A549 treated with RU486 at 1 μM for 4 hours (cell line): ENCODE measurements at places on chromosomes 6 and 20. TPM values are rescaled to one million over a fixed set of nuclear protein-coding genes. Genes with fewer than 3 reads are reported as not detected.

Gene TRIM40
- not detected in 5 replicates for total RNA-seq

Gene TBCC
- 13.8 to 18.5 TPM (median 17.0 TPM) in 5 replicates for total RNA-seq

Gene MED23
- total RNA-seq: 4.5 to 7.3 TPM (median 7.1 TPM) in 5 replicates

Gene EIF6
- total RNA-seq: 343 to 441 TPM (median 381 TPM) in 5 replicates

Gene HCRTR2
- not detected in 5 replicates for total RNA-seq

Gene OR2B6
- total RNA-seq: 0.20 to 0.21 TPM in 2 of 5 replicates, not detected in the others

Gene TMEM200A
- total RNA-seq: 0.05 to 0.10 TPM (median 0.07 TPM) in 4 of 5 replicates, not detected in the other

Gene BNIP5
- not detected in 5 replicates for total RNA-seq

Gene NELFCD
- total RNA-seq: 44.0 to 49.7 TPM (median 47.4 TPM) in 5 replicates

Gene PPP1R16B
- 0.06 to 0.27 TPM (median 0.16 TPM) in 5 replicates for total RNA-seq

Gene HLA-DRA
- not detected in 5 replicates for total RNA-seq

Gene GGT7
- total RNA-seq: 5.4 to 7.7 TPM (median 6.9 TPM) in 5 replicates

Gene IL17A
- not detected in 5 replicates for total RNA-seq

Gene BHLHE23
- total RNA-seq: not detected in 5 replicates

Gene UST
- 2.2 to 3.5 TPM (median 2.5 TPM) in 5 replicates for total RNA-seq

Gene LRRC1
- 4.7 to 6.4 TPM (median 6.0 TPM) in 5 replicates for total RNA-seq

Gene DYNLT2
- 0.27 to 0.70 TPM (median 0.65 TPM) in 5 replicates for total RNA-seq

Gene HLA-DQA1
- total RNA-seq: not detected in 5 replicates

Gene SRMS
- total RNA-seq: not detected in 5 replicates

Gene PNRC1
- 8.9 to 23.5 TPM (median 22.3 TPM) in 5 replicates for total RNA-seq

Gene UBE2C
- total RNA-seq: 226 to 288 TPM (median 250 TPM) in 5 replicates

Gene CUL7
- total RNA-seq: 5.9 to 8.0 TPM (median 7.1 TPM) in 5 replicates

Gene OR12D3
- total RNA-seq: not detected in 5 replicates

Gene HAO1
- not detected in 5 replicates for total RNA-seq

Gene HLA-DMB
- 1.2 to 2.3 TPM (median 2.2 TPM) in 5 replicates for total RNA-seq

Gene ZNF831
- total RNA-seq: not detected in 5 replicates

Gene PCK1
- 0.05 to 0.13 TPM in 2 of 5 replicates, not detected in the others for total RNA-seq

Gene PLG
- total RNA-seq: not detected in 5 replicates

Gene MYCT1
- total RNA-seq: 0.03 to 0.13 TPM (median 0.09 TPM) in 4 of 5 replicates, not detected in the other

Gene LRFN2
- total RNA-seq: not detected in 5 replicates

Gene CCN6
- total RNA-seq: not detected in 5 replicates

Gene PHACTR1
- total RNA-seq: 0.05 TPM in 1 of 5 replicates, not detected in the others

Gene SMOC2
- total RNA-seq: not detected in 5 replicates

Gene NAPB
- 1.8 to 4.0 TPM (median 3.6 TPM) in 5 replicates for total RNA-seq

Gene ARFRP1
- total RNA-seq: 26.6 to 39.0 TPM (median 32.9 TPM) in 5 replicates

Gene RIPPLY2
- 0.46 to 0.91 TPM (median 0.84 TPM) in 3 of 5 replicates, not detected in the others for total RNA-seq

Gene MOG
- not detected in 5 replicates for total RNA-seq

Gene ATP6V1G2
- total RNA-seq: 0.48 to 0.86 TPM (median 0.65 TPM) in 5 replicates

Gene AVP
- total RNA-seq: not detected in 5 replicates

Gene MCCD1
- not detected in 5 replicates for total RNA-seq

Gene EPB41L1
- total RNA-seq: 48.2 to 73.6 TPM (median 66.3 TPM) in 5 replicates

Gene SCUBE3
- 0.03 to 0.06 TPM (median 0.05 TPM) in 5 replicates for total RNA-seq

Gene GSTA2
- total RNA-seq: not detected in 5 replicates
